ENCODE measurements at places on chromosomes 12 and 14.

GRCh38 chr12:46478123-46478522, 105.5 kb upstream of the SLC38A2 start:
- DNase-seq: no peak

DNA sequence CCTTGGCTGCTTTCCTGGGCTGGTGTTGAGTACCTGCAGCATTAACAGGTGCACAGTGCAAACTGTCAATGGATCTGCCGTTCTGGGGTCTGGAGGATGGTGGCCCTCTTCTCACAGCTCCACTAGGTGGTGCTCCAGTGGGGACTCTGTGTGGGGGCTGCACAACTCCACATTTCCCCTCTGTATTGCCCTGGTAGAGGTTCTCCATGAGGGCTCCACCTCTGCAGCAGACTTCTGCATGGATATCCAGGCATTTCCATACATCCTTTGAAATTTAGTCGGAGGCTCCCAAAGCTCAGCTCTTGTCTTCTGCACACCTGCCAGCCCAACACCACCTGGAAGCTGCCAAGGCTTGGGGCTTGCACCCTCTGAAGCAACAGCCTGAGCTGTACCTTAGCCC, 198.6 kb downstream of the GXYLT1 start:
- DNase-seq: no peak

- DNase-seq: no peak
These were observed 231.0 kb upstream of the ATP2B1 start for GRCh38 chr12:89939522-89940215.

GRCh38 chr14:22112004-22112403, 438.4 kb upstream of the OR4E1 start:
- DNase-seq: peak; percentile 66

DNA sequence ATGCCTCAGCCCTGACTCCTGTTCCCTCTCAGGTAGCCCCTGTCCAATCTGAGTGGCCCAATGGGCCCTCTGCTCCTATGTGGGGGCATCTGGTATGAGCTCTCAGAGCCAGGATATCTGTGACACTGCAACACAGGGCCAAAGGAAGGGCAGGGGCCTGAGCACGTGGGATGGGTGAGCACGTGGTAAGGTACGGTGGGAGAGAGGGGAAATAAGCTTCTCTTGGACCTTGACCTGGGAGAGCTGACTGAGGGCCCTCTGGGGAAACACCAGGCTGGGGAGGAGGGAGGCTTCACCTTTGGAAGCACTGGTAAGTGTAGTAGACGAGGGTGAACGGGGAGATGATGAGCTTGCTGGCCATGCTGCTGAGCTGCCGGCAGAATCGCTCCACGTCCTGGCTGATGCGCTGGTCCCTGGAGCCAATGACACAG, 6.7 kb downstream of the ABCD4 start:
- no peak for DNase-seq

DNA sequence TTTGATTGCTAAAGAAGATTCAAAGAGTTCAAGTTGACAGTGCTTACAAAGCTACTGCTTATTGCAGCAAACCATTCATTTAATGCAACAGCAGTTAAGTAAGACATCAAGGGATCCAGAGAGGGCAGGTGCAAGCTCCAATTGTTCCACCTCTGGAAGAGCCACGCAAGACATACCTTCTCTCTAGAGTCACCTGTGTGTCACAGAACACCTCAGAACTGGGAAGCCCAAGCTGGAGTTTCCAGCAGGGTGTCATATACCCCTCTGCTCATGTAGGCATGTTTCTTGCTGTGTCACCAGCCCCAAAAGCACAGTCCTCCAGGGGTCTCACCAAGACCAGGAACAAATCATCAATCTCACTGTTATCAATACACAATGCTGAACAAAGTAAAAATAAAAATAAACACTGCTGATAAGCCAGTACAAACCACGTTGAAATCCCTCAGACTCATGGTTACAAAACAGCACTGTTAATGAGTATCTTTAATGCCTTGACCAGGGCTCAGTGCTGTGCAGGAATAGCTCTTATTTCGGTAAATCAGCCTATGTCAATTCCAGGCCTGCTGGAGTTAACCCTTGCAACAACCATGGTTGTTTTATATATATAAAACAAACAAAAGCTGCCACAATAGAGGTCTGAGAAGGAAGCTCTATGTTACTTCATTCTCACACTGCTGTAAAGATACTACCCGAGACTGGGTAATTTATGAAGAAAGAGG, 37.4 kb upstream of the BATF start:
- no peak for DNase-seq

- DNase-seq: no peak
These were observed 1193.7 kb downstream of the GALC start for GRCh38 chr14:86799244-86799647.

DNA sequence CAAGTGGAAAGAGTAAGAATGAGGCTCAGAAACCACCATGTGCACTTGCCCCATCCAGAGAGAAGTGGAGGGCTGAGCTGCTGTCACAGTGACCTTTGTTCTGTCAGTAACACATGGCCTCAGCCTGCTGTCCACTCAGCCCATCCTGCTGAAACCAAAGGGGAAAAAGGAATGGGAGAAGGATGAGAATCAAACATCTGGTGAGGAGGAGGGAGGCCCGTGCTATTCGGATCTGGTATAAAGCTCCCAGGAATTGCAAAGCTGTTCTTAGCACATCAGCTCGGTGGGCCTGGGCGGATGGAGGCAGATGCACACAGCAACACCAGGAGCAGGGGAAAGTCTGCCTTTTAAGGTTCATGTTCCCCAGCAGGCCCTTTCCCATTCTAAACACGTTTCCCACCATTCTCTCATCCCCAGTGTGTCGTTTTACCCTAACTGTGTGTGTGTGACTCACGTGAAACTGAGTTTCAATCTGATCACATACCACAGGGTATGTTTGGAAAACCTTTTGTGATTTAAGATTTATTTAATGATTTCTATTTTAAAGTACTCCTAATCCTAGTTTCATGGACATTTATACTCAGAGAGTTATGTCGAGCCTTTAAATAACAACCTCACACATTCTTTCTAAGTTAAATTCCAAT, 36.8 kb downstream of the RTRAF start:
- DNase-seq: no peak

- DNase-seq: no peak
These were observed 8.7 kb downstream of the A2ML1 start for GRCh38 chr12:8831116-8831515.

DNA sequence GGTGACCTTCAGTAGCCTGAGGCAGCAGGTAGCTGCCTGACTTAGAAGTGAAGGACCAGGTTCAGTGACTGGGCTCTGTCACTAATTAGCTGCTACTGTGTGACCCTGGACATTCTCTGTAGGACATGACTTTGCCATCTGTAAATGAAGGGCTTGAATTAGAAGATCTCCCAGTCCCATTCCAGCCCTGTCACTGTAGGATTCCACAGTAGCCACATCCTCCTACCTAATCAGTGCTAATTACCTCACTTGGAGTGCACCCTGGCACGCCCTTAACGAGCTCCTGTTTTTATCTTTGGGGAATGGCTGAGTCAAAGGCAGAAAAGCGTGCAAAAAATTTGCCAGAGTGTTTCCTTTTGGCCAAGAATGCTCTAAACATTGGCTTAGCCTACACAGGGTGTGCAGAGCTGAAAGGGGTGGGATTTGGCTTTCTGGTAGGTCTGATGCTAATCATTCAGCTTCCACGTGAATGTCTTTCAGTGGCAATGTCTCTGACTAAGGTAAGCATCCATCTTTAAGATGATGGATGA, 6.8 kb downstream of the NTF3 start:
- DNase-seq: no peak

DNA sequence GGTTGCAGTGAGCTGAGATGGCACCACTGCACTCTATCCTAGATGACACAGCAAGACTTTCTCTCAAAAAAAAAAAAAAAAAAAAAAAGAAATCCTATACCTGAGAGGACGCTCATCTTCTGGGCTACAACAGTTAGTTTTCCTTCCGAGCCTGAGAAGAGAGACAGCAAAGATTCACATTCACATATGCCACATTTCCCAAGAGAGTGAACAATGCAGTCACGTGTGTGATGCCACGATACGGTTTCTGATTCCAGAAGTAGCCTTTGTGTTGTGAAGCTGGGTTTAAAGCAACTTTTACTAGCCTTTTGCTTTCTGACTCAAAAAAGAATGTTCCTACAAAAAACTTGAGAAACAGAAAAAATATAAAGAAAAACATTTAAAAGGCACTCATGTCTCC, 19.5 kb downstream of the GCN1 start:
- no peak for DNase-seq

- peak; percentile 58 for DNase-seq
These were observed 279.1 kb downstream of the TTC6 start for GRCh38 chr14:37874429-37875109.

DNA sequence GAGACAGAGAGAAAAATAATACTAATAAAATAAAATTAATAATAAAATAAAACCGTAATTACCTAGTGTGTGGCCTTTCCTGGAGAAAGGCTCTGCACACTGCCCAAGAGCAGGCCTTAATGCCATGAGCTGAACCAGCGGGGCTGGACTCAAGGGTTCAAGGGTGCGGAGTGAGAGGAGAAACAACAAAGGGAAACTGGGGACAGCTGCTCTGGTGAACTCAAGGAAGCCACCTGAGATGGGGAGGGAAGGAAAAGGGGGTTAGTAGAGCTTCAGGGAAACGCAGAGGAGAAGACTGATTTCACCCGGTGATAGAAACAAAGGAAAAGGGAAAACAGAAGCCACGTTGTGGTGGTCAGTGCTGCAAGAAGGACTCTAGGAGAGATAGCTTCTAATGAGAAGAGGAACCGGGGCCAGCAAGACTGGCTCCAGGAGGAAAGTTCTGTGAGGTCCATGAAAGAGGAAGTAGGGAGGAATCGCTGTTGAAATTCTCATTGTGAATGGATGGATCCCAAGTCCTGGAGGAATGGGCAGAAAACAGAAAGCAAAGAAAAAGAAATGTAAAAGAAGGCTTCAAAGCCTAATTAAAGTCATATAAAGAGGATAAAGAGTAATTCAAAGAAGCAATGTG, 48.3 kb upstream of the BCL2L14 start:
- no peak for DNase-seq

- peak; percentile 53 for DNase-seq
These were observed at the start of gene INF2 for GRCh38 chr14:104689109-104689880. INF2 (plus strand) TSS chr14:104689618; CDS start chr14:104701366, 11,748 bp downstream.

GRCh38 chr12:14873440-14874185, 12.0 kb downstream of the MGP start:
- DNase-seq: no peak

- no peak for DNase-seq
These were observed 28.7 kb downstream of the MAPKAPK5 start for GRCh38 chr12:111870706-111871105.

DNA sequence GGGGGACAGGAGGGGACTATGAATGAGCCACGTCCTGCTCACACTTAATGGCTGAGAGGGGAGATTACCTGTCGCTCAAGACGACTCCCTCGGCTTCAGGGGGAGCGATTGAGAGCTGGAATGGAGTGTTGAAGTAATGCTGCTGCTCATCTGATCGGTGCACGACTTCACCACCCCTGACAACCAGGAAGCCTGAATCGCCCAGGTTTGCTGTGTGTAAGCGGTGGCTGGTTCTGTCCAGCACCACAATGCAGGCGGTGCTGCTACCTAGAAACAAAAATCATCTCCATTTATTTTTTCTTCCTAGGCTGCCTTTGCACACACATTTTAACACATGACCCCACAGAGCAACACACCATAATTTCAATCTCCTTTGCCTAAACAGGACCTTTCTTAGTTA, 37.3 kb downstream of the PPTC7 start:
- DNase-seq: no peak

DNA sequence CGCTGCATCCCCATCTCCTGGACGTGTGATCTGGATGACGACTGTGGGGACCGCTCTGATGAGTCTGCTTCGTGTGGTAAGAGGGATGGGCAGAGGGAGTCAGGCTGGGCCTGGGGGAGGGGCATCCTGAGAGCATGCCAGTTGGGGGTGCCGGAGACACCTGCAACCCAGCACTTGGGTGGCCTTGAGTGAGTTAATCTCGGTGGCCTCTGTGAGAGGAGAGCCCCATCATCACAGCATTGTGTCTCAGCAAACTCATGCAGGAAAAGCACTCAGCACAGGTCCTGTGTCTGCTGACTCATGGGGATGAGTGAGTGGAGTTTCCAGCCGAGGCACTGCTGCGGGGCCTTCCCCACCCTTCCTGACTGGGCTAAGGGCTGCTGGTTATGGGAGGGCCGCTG, 19.6 kb upstream of the LRP1-AS start:
- no peak for DNase-seq

- DNase-seq: no peak
These were observed 31.9 kb downstream of the ERG28 start for GRCh38 chr14:75628816-75629215.

- DNase-seq: no peak
These were observed 14.8 kb downstream of the MAPK1IP1L start for GRCh38 chr14:55066223-55066622.

DNA sequence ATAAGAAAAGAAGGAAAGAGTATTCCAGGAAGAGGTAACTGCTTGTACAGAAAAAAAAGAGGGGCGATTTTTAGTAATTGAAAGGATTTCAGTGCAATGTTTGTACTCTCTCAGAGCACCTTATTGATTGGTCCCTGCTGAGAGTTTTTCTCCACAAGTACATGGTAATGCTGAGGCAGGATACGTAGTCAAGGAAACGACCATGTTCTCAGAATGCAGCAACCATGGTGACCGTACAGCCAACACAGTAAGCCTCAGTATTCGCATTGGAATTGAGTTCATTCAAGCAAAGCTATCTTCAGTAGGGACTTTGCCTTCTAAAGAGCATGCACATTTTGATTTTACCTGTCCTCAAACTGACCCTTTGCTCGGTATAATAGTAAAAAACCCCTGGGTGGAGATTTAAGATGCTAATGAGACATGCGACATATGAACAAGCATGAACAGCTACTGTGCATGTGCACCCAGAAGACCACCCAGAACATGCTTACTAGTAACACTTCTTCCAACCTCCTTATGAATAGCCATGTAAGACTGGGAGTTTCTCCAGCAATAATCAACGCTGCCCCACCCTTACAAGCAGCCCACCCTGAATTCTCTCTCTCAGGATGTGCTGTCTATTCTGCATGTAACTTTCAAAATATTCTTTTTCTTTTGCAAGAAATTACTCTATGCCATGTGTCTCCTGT, 6.2 kb upstream of the SLC41A2 start:
- no peak for DNase-seq

DNA sequence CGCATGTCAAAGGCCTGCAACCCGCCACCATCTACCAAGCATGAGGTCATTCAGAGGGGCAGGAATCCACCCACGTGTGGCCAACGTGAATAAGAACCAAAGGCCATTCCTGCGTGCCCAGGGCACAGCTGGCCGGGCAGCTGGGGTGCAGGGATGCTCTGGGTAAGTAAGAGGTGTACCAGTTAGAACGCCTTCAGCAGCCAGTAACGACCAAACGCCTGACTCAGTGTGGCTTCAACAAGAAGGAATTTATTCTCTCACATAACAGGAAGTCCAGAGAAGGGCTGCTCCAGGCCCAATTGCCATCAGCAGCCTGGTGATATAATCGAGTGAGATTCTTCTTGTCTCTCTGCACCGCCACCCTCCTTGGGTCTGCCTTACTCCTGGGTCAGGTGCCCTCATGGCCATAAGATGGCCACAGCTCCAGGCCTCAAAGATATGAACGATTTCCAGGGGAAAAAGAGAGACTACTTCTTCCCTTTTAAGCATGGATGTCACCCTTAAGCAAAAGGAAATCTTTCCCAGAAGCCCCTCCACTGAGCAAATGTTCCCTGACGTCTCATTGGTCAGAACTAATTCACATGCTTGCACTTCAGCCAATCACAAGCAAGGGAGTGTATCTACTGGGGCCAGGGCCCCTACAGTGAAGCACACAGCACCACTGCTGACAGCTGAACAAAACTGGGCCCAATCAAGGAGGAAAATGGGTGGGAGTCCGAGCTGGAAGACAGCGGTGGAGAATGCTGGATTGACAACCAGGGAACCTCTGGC, 7.3 kb downstream of the TTC7B start:
- no peak for DNase-seq

GRCh38 chr12:109160433-109160832, 44.0 kb downstream of the ACACB start:
- no peak for DNase-seq
